ENCODE measurements at places on chromosomes 2 and 18.

GRCh38 chr2:224997802-224998201, 44.5 kb downstream of the DOCK10 start:
- DNase-seq = no peak

- no peak for DNase-seq
Observed at GRCh38 chr2:229910832-229911412, 10.9 kb downstream of the TRIP12 start.

GRCh38 chr2:138201286-138201685, 237.0 kb downstream of the HNMT start:
- no peak for DNase-seq

DNA sequence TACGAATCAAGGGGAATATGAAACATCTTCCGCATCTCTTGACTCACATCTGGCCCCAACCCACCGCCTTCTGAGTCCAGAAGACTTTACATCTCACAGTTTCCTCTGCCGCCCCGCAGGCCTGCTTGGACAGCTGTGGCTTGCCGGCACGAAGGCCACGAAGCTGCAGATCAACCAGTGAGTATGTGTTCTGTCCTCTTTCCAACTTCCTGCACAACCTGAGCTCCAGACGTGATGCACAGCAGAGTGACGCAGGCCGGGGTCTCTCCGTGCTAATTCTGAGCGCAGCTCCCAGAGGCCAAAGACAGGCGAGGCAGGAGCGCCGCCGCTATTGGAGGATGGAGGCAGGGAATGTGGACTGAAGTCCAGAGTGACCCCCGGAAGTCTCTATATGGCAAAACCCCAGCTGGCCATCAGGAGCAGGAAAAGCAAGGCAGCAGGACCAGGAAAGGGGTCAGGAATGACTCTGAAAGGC, 93.5 kb downstream of the ZCCHC2 start:
- DNase-seq = no peak

- DNase-seq = no peak
Observed at GRCh38 chr2:142865924-142866323, 11.5 kb upstream of the KYNU start.
